Inflammatory macrophage treated with lipopolysaccharide for 1 hour (primary cell): ENCODE measurements at places on chromosomes 4 and X.

DNA sequence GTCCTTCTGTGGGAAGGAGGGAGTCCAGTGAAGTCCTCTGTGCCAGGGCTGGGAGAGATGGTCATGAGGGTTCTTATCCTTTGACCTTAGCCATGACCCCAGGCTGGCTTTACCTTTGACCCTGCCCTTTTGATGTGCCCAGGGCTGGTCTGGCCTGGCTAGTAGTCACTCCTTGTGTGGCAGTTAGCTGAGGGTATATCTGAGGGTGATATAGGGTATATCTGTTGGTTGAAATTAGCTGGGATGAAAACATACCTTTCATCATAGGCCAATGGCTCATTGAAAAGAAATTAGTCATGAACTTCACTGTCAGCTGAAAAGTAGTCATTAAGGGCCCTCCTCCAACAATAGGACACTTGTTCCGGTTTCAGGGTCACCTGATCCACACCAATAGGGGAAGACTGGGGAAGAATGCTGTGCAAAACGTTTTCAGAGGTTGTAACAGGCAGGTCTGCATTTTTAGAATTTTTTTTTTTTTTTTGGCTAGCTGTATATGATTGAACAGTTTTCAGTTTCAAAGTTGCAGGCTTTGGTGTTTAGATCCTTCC is 74.6 kb upstream of the STOX2 start:
- DNase-seq = peak; percentile 71

- DNase-seq = no peak
Measured at GRCh38 chr4:8595237-8596087, 2.9 kb downstream of the CPZ start.

GRCh38 chrX:97909245-97909644 is 1025.5 kb downstream of the RPA4 start:
- peak; percentile 29 for DNase-seq

- no peak for DNase-seq
Measured at GRCh38 chr4:61442936-61443335, 242.8 kb downstream of the ADGRL3 start.

DNA sequence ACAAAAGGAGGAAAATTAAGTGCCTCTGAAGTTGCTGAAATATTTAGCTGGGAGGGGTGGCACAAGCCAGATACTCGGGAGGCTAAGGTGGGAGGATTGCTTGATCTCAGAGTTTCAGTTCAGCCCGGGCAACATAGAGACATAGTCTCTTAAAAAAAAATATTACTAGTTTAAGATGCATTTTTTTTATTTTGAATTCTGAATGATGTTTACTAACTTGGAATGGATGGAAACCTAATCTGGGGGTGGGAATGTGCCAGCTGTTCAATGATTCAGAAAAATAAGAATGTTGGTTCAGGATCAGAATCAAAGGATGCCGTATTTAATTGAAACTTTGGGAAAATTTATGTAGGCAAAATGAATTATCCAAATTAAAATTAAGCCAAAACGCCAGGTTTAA is 167.2 kb upstream of the ANK2 start:
- DNase-seq = no peak

DNA sequence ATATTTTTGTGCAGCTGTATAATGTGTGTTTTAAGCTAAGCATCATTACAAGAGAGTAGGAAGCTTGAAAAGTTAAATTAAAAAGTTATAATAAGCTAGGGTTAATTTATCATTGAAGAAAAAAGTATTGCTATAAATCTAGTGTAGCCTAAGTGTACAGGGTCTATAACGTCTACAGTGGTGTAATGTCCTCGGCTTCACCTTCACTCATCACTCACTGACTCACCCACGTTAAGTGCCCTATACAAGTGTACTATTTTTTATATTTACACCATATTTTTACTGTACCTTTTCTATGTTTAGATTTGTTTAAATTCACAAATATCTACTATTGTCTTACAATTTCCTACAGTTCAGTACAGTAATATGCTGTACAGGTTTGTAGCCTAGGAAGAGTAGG is 23.5 kb downstream of the ARAP2 start:
- no peak for DNase-seq
